ENCODE measurements at places on chromosomes 5 and 9.

DNA sequence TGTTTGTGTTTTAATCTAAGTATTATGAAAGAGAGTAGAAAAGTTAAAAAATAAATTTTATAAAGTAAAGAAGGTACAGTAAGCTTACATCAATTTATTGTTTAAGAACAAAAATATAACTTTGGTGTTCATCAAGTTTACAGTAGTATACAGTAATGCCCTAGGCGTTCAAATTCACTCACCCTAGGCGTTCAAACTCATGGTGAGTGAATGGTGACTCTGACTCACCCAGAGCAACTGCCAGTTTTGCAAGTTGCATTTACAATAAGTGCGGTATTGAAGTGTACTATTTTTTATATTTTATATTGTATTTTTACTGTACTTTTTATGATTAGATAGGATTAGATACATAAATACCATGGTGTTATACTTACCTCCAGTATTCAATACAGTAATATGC is 421.3 kb downstream of the CDH12 start:
- DNase-seq: no peak

DNA sequence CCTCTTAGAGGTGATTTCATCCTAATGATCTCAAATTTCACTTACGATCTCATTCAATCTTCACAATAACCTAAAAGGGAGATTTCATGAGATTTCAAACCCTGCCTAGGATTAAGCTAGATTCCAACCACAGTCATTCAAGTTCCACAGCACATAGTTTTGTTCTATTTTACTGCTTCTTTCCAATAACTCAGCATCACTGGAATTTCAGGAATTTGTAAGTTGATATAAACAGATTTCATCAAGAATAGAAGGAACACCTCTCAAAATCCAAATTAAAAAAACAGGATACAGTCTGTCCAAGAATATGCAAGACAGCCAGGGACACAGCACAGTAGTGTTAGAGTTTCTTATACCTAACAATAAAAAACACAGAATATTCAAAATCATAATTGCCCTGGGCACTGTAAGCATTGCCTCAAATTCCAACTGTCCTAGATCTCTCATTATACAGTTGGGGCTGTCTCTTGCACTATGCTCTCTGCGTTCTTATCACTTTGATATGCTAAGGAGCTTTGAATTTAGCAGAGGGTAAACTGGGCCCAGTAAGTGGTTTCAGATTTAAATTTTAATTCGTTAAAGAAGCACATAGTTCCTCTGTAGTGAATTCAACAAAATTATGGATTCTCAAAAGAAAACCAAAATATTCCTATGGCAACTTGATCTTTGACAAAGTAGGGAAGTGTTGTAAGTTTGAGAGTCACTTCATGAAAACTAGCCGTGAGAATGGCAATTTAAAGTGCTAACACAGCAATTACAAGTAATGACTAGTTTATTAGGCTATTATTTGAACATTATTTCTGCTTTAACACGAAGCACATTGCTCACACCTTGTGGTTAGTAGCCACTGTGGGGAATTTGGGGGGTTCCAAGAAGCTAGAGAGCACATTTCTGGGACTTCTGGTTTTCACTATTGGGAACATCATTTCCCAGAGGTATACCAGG is 478.6 kb upstream of the C9orf72 start:
- no peak for DNase-seq

DNA sequence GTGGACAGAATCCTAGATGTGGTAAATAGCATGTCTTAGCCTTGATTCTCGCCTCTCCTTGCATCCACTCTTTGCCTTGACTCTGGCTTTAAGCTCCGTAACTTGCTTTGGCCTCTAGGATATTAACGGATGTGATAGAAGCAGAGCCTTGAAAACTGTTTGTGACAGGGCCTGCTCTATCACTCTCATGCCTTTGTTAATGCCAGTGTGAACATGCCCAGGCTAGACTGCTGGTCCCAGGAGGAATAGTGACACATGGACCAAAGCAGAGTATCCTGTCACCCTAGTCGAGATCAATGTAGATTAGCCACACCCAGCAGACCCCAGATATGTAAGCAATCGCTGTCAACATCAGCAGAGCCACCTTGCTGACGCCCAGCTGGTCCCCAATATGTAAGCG is 109.9 kb upstream of the C9orf72 start:
- no peak for DNase-seq

DNA sequence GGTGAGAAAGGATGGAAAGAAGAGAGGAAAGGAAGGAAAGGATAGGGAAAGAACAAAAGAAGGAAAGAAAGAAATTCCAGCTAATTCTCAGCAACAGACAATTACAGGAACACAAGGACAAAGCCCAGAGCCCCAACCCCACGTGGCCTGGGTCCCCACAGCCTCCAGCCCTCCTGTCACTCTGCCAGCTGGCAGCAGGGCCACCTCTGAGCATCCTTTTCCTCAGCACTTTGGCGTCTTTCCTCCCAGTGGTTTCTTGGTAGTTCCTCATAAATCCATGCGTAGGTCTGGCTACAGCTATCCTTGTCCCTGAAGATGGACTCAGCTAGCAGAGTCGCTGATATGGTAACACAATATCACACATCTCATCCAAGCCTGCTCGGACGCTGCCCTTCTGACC is 28.3 kb downstream of the ADAMTS2 start:
- no peak for DNase-seq

- no peak for DNase-seq
Measured at GRCh38 chr5:6436715-6437331, 11.8 kb upstream of the UBE2QL1 start.

DNA sequence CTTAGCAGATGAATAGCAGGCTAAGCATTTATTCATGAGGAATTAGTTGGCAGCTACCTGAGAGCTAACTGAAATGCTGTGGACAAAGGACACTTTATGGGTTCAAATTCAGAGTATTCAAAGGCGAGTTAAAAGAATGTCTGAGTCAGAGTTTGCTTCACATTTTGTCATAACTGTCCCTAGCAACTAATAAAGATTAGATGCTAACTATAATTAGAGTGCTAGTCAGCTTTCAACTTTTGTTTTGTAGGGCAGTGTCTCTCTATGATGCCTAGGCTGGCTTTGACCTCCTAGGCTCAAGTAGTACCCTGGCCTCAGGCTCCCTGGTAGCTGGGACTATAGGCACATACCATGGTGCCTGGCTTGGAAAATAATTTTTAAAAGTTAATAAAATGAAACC is 4.6 kb downstream of the SMC5 start:
- no peak for DNase-seq

DNA sequence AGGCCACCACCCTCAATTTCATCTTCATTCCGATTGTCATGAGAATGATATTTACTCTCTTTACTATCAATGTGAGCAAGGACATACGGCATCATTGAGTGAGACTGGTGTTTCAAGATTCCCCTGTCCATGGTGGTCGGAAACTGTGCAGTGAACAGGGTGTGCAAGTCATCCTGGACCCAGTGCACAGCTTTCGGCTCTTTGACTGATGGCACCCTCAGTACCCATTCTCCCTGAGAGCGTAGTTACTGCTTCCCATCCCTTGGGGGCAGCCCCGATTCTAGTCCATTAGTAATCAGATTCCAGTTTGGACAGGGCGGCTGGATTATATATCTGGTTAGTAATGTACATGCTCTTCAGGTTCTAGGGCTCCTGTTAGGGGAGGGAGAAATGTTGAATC is 61.7 kb upstream of the SUB1 start:
- no peak for DNase-seq

GRCh38 chr5:132274050-132274792 is 16.7 kb downstream of the PDLIM4 start:
- no peak for DNase-seq

All from substantia nigra (tissue), 51 donors.